ENCODE measurements at places on chromosomes 2 and 18. TPM values are rescaled to one million over a fixed set of nuclear protein-coding genes. Genes with fewer than 3 reads are reported as not detected.

The IL1RL2 gene
- total RNA-seq, result 2.0 TPM

The GDF7 gene
- 24.3 TPM for total RNA-seq

The SEPTIN10 gene
- 40.9 TPM for total RNA-seq

The RHOB gene
- 82.8 TPM for total RNA-seq

The ACADL gene
- 2.1 TPM for total RNA-seq

The CPLX4 gene
- not detected for total RNA-seq

- H3K4me3 ChIP-seq, result no peak overlapping the region
- no peak for DNase-seq
- peaks cover 6% of the 10 kb centered on the region for H3K27me3 ChIP-seq
Measured at GRCh38 chr2:85737481-85737880, 16.3 kb upstream of the ATOH8 start.

DNA sequence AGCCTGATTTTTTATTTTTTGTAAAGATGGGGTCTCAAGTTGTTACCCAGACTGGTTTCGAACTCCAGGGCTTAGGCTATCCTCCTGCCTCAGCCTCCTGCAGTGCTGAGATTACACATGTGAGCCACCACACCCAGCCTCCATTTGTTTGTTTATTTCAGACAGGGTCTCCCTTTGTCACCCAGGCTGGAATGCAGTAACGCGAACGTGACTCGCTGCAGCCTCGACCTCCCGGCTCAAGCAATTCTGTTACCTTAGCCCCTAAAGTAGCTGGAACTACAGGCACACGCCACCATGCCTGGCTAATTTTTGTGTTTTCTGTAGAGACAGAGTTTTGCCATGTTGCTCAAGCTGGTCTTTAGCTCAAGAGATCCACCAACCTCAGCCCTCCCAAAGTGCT, 27.2 kb downstream of the UBXN4 start:
- H3K36me3 ChIP-seq, result peaks cover 43% of the 10 kb centered on the region
- H3K4me3 ChIP-seq, result no peak overlapping the region
- H3K27me3 ChIP-seq, result no peaks in the 10 kb centered on the region
- DNase-seq, result no peak

GRCh38 chr2:226707499-226707898, 92.1 kb downstream of the IRS1 start:
- H3K27me3 ChIP-seq, result no peaks in the 10 kb centered on the region

DNA sequence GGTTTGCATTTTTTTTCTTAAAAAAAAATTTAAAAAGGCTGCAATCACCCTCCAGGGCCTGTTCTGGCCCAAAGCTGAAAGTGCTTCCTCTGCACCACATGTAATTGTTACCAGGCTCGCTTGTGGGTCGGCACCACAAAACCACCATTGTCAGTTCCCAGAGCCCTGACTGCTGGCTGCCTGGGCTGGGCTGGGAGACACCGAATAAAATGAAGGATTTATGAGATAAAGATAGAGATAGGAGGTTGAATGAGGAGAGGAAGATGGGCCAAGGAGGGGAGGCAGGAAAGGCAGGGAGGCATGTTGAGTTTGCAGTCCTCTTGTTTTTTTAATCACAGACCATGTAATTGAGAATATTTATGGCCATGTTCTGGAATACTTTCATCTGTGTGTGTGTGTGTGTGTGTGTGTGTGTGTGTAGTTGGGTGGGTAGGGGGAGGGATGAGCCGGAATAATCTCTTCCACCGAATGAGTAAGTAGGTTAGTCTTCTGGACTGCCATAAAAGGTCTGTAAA, 14.7 kb downstream of the NRP2 start:
- peaks cover 30% of the 10 kb centered on the region for H3K36me3 ChIP-seq
- no peak for DNase-seq
- H3K27me3 ChIP-seq, result peaks cover 6% of the 10 kb centered on the region
- peaks cover 73% of the 10 kb centered on the region for H3K4me1 ChIP-seq
- peak overlapping the region; percentile 30 for H3K4me3 ChIP-seq

DNA sequence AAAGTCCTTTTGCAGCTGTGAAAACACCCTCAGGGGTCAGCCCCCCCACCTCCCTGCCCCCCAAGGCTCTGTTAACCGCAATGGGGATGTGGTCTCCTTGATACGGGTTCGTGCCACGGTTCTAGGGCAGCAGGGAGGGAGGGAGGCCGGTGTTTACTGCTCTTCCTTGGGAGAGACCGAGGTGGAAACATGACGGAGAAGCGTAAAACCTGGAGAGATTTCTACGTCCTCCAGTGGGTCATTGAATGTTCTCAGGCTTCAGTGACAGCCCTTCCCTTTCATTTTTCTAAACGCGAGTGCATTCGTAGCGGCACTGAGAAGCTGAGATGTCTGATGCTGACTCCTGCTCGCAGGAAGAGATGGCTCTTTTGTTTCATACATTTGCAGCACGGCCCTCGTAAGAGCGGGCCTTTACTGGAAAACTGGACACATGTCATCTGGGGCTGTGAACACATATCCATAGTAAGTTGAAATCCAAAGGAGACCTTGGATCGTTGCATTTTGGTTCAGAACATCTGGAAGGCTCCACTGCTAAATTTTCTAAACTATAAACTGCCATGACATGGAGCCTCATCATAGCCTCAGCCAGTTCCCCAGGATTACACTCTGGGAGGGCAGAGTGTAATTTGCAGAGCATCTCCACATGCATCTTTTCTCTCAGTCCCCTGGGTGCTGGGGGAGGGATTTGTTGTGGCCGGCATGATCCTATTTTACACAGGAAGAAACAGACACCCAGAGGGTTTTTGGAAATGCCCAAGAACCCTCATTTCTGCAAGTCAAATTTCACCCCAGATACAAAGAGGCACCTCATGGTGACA, 40.6 kb upstream of the HDAC4 start:
- no peaks in the 10 kb centered on the region for H3K36me3 ChIP-seq
- peaks cover 18% of the 10 kb centered on the region for H3K4me1 ChIP-seq
- H3K27me3 ChIP-seq, result peaks cover 45% of the 10 kb centered on the region
- H3K27ac ChIP-seq, result no peak overlapping the region
- H3K4me3 ChIP-seq, result no peak overlapping the region
- DNase-seq, result no peak

DNA sequence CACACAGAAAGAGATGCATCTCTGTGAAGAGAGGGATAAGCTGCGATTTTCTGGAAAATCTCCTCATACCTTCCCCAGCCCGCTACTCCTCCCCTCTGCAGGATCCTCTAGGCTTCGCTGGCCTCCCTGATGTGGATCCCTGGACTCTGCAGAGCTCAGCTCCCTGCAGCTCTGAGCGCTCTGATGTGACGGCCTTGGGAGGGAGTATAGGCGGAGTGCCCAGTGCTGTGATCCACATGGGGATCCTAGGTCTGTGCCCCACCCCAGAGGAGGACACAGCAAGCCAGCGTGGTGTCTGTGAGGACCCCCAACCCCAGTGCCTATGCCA, 111.0 kb downstream of the GYPC start:
- H3K4me1 ChIP-seq, result no peaks in the 10 kb centered on the region
- no peak overlapping the region for H3K4me3 ChIP-seq
- DNase-seq, result no peak
- H3K27ac ChIP-seq, result no peak overlapping the region
- peaks cover 35% of the 10 kb centered on the region for H3K27me3 ChIP-seq

- H3K4me3 ChIP-seq, result no peak overlapping the region
- no peak for DNase-seq
- no peaks in the 10 kb centered on the region for H3K36me3 ChIP-seq
- H3K27ac ChIP-seq, result no peak overlapping the region
Measured at GRCh38 chr2:7567646-7568045, 650.4 kb downstream of the RNF144A start.

DNA sequence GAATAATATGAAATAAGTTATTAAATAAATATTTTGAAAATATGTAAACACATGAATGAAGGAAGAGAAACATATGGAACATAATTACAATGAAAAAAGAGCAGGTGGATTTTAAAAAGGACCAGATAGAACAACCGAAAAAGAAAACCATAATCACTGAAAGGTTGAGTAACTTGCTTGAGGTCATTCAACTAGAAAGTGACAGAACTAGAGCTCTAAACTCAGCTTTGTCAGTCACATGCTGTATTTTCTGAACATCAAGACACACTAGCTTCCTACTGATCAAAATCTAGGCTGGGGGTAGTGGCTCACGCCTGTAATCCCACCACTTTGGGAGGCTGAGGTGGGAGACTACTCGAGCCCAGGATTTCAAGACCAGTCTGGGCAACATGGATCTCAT, 30.0 kb upstream of the ITGAV start:
- no peak overlapping the region for H3K27ac ChIP-seq
- H3K4me3 ChIP-seq, result no peak overlapping the region

GRCh38 chr2:109429567-109430328, 184.0 kb downstream of the SEPTIN10 start:
- peaks cover 5% of the 10 kb centered on the region for H3K4me1 ChIP-seq
- H3K4me3 ChIP-seq, result no peak overlapping the region
- no peak for DNase-seq
- H3K27me3 ChIP-seq, result no peaks in the 10 kb centered on the region

DNA sequence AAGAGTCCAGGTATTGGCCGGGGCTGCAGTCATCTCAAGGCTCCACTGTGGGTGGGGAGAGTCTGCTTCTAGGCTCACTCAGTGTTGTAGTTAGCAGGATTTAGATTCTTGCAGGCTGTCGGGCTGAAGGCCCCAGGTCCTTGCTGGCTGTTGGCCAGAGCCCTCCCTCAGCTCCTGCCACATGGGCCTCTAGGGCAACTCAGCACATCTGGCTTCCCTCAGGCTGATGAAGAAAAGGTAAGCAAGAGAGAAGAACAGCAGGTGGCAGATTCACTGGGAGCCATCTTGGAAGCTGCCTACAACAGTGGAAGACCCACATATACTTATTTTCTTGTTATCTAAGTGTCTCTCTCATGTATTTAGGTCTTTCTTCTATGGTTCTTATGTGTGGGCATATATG, 4.3 kb downstream of the MRPS9 start:
- H3K36me3 ChIP-seq, result peaks cover 7% of the 10 kb centered on the region
- H3K4me3 ChIP-seq, result no peak overlapping the region

GRCh38 chr18:45980229-45980628, 13.1 kb upstream of the EPG5 start:
- no peak for DNase-seq
- H3K27ac ChIP-seq, result no peak overlapping the region
- no peaks in the 10 kb centered on the region for H3K27me3 ChIP-seq
- H3K4me1 ChIP-seq, result no peaks in the 10 kb centered on the region
- no peaks in the 10 kb centered on the region for H3K36me3 ChIP-seq

GRCh38 chr2:48248251-48248933, 281.6 kb upstream of the STON1 start:
- H3K27ac ChIP-seq, result peak overlapping the region; percentile 71
- H3K36me3 ChIP-seq, result no peaks in the 10 kb centered on the region
- H3K4me3 ChIP-seq, result no peak overlapping the region
- DNase-seq, result no peak
- H3K4me1 ChIP-seq, result peaks cover 5% of the 10 kb centered on the region
